ENCODE measurements at places on chromosomes 16 and 17.

- no peak for DNase-seq
Measured at GRCh38 chr16:8668113-8668512, 6.3 kb upstream of the ABAT start.

DNA sequence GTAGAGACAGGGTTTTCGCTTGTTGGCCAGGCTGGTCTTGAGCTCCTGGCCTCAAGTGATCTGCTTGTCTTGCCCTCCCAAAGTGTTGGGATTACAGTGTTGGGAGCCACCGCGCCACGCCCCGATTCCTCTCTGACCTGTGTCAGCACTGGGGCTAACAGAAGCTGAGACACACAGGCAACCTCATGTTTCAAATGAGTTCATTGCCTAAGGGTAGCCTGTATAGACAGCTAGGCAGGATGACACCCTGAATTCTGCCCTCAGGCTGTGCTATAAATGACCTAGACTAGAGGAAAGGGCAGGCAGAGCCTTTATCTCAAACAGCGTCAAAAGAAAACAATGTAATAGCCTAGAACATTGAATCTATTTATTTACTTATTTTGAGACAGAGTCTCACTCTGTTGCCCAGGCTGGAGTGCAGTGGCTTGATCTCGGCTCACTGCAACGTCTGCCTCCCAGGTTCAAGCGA is 2.3 kb upstream of the CDK3 start:
- DNase-seq = no peak

- no peak for DNase-seq
Measured at GRCh38 chr17:42642336-42642735, 16.7 kb upstream of the TUBG2 start.

DNA sequence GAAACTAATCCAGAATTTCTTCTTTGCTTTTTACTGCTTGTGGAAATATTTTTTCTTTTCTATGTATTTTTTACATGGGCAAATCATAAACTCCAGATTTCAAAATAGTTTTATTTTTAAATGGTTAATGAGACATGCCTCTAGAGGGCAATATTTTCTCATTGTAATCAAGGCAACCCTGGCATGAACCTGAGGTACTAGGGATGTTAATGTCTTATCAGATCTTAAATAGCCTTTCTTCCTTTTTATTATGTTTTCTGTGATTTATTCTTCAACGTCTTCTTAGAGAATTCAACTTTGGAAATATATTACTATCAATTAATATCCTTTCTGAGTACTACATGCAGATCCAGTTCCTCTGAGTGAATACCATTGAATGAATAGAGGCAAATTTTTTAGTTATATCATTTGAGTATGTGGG is 324.7 kb downstream of the BCAS3 start:
- DNase-seq = no peak

DNA sequence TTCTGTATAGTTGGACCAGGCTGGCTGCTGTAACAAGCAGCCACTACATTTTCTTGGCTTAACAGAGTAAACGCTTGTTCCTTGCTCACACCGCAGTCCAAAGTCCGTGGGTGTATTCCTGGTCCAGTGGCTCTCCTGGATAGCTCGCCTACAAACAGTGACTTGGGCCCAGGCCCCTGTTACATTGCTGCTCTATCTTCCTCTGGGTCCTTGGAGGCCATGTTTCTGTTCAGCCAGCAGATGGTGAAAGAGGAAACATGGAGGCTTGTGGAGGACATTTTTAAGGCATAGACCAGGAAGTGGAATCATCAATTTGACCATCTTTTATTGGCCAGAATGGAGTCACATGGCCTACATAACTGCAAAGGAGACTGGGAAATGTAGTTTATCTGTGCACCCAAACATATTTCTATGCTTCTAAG is 55.1 kb downstream of the ATP2C2 start:
- DNase-seq = no peak

DNA sequence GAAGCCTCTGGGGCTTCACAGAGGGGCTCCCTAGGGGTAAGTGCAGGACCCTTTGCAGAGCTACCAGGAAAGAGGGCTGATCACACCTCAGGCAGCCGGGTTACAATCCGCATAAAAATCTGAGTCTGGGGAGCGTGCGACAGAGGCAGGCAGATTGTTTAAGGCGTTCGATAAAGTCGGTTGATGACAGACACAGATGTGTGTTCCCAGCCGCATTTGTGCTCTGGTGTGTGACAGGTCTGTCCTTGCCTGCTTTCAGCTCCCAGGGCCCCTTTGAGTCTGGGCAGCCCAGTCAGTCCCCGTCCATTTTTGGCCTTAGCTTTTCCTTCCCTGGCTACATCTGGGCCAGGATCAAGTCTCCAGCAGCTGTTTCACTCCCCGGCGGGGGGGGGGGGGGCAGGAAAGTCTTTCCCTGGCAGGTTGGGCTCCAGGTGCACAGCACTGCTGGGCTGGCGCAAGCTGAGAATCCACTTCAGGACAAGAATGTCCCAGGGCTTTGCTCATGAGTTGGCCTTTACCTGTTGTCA is 1.3 kb upstream of the ZACN start:
- DNase-seq = no peak
